Activated gamma-delta T cell treated with Interleukin-2 at 50 U/mL for 16 hours (primary cell): ENCODE measurements at places on chromosomes 5 and 9.

GRCh38 chr9:116504081-116504480 lies 183.0 kb upstream of the TRIM32 start:
- DNase-seq: no peak

DNA sequence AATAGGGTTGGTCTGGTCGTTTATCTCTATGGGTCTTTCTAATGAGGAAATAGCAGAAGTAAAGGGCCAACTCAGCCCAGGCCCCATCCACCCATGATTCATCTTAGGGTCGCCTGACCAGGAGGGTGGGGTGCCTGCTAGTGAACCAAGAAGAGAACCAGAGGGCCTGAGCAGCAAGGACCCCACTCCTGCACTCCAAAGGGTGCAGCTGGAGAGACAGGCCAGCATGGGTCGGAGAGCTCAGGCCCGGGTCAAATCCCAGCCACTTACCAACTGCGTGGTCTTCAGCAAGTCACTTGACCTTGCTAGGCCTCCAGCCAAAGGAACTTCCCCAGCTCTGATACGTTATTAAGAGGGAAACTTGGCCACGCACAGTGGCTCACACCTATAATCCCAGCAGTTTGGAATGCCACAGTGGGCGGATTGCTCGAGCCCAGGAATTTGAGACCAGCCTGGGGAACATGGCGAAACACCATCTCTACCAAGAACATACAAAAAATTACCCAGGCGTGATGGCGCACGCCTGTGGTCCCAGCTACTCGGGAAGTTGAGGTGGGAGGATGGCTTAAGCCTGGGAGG lies 4.3 kb downstream of the BBLN start:
- no peak for DNase-seq

DNA sequence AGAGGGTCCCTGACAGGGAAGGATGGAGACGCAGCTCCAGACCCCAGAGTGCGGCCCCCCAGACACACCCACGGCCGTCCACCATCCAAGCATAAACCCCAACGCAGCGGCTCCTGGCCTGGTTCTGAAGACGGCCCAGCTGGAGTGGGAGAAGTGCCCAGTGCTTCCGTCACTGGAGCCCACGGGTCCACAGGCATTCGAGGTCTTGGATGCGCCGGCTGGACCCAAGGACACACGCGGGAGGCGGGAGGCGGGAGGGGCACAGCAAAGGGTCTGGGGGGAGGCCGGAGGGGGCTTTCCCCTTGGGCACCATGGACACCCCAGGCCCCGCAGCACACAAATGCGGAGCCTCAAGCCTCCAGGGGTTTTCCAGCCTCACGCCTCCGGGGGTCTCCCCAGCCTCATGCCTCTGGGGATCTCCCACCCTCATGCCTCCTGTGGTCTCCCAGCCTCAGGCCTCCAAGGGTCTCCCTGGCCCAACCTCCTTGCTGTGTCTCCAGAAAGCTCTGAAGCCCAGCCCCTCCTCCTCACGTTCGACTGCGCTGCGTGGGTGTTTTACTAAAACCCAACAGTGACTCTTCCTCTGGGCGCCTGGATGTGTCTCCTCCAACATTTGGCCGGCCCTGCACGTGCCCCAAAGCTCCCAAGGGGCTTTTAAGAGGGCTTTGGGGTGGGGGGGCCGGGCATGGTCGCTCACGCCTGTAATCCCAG lies 15.2 kb downstream of the EXD3 start:
- DNase-seq: no peak

- DNase-seq: no peak
Measured at GRCh38 chr5:14873790-14874189, 2.2 kb upstream of the ANKH start.

- no peak for DNase-seq
Measured at GRCh38 chr5:149432911-149433401, 53.9 kb upstream of the IL17B start.

GRCh38 chr9:98108531-98109031 lies 10.4 kb downstream of the TRIM14 start:
- no peak for DNase-seq

DNA sequence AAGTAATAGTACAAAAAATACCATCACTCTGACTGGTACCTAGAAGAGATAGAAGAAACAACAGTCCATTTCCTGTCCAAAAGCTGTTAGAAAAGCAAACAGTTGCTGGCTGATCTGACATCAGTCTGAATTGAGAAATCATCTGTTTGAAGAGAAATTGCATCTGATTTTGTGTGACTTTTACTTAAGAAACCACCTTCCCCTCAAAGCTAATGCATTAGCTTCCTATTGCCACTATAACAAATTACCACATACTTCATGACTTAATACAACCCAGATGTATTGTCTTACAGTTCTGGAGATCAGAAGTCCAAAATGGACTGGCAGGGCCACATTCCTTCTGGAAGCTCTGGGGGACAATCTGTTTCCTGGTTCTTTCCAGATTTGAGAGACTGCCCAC lies 385.9 kb upstream of the TLE4 start:
- no peak for DNase-seq

DNA sequence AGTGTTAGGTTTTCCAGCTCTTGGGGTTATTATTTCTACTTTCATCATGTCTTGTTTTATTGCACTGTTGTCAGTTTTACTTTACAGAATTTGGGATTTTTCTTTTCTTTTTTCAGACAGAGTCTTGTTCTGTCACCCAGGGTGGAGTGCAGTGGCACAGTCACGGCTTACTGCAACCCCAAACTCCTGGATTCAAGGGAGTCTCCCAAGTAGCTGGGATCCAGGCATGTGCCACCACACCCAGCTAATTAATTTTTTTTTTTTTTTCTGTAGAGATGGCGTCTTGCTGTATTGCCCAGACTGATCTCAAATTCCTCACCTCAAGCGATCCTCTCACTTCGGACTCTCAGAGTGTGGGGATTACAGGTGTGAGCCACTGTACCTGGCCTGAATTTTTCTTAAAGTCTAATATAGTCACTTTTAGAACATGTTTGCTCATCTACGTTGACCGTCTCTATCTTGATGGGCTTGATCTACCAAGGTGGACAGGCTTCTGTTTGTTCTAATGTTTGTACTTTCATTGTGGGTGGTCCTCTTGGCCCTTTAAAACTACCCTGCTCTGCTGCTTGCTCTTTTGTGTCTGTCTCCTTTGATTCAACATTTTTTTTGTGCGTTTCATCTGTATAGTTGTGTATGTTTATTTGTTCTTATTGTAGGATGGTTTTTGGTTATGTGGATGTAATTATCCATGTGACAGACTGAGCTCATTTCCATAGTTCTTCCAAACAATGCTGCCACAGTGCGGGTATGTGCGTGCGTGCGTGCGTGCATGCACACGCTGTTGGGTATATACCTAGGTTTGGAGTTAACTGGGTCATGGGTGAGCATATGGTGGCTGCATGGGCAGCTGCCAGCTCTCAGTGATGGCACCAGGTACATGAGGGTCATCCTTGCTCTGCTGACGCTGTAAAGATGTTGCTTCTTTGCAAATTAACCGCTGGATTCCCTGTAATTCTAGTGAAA lies 18.1 kb downstream of the PRRC2B start:
- DNase-seq: no peak

GRCh38 chr9:95082401-95083084 lies 235.0 kb downstream of the FANCC start:
- no peak for DNase-seq

DNA sequence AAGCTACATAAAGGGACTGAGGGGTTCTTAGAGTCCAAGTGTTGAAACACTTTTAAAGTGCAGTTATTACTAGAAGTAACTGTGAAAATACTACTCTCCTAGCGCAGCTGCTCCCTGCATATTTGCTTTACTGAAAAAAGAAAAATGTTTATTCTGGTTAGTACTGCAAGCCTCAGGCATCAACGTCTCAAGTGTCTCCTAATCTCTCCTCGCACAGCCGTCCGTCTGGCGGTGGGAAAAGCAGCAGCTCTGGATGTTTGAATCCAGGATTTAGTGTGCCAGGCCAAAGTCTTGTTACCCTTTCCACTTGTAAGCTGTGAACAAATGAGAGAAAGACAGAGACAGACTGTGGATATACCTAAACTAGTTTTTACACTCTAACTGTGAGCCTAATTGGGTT lies 31.1 kb downstream of the RORB start:
- DNase-seq: no peak

DNA sequence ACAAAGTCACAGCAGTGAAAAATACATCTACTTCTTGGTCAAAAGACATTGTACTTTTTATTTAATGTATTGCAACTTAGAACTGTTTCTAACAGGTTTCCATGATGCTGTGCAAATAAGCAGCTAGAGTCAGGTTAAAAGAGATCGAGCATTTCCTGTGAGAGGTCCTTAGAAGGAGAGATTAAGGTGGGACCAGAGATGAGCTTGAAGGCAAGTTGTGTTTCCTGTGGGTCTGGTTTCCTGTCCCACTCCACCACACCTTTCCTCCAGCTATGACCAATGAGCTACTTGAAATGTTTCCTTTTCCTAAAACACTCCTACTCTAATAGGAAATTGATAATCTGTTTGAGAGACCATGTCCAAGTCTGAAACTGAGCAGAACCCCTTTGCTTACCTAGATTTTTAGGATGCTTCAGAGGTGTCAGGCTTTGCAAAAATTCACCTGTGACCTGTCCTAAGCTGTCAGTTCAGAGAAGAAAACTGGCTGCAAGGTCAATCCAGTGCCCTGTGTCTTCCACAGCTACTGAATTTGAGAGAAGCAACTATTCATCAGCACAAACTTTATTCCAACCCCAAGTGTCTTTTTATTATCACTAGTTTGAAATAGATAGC lies 13.1 kb upstream of the RLN1 start:
- DNase-seq: peak; percentile 10

DNA sequence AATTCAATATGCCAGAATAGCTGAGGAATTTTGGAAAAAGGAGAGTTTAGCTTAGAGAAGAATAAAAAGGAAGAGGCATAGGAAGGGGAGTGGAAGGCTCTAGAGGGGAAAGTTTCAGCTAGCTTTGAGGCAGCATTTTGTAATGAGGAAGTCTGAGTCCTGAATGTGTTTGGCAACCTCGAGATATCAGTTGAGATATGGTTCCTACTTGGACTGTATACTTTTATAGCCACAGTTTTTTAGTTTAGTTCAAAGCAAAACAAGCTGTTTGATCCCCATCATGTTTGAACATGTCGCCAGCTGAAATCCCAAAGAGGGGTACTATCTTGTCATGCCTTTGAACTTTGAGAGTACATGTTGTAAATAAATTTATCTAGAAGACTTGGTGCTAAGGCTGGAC lies 559.0 kb upstream of the FTMT start:
- DNase-seq: no peak

- DNase-seq: no peak
Measured at GRCh38 chr9:14027116-14027800, 286.7 kb downstream of the NFIB start.

GRCh38 chr5:56676091-56676768 lies 139.1 kb upstream of the MAP3K1 start:
- DNase-seq: no peak

DNA sequence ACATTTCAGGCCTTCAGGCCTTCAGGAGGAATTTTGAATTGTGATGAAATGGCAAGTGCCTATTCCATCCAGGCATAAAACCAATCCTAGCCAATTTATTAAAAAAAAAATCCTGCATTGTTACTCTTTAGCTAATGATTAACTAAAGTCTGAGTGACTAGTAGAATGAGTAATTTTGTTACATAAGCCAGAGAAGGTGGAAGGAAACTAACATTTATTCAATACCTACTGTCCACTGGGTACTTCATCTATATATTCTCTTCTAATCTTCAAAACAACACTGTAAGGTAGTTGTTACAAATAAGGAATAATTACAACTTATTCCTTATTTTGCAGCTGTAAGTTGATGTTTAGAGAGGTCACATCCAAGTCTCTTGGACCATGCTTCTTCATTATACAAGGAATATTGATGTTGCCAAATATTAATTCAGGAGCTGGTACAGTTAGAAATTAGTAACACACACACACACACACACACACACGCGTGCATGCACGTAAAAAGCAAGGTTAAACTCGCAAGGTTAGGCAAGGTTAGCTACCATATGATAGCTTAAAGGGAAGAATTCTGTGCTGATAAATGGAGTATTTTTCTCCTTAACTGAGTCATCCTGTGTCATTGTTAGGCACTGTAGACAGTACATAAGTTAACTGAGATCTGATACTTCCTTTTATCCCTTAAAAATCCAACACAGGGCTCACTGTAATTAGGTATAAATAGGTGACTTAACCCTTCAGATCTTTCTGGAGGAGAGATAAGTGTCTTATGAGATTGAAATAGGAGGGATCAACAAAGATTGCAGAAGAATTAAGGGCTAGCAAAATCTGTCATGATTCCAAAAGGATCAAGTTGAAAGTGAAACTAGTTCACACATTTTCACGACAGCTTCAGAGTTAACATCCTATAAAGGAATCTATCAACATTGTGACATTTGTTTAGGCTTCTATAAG lies 596.9 kb downstream of the PDE4D start:
- no peak for DNase-seq

GRCh38 chr5:151092762-151093161 lies 11.9 kb upstream of the TNIP1 start:
- DNase-seq: no peak

GRCh38 chr9:102778746-102779145 lies 216.4 kb upstream of the CYLC2 start:
- DNase-seq: no peak

DNA sequence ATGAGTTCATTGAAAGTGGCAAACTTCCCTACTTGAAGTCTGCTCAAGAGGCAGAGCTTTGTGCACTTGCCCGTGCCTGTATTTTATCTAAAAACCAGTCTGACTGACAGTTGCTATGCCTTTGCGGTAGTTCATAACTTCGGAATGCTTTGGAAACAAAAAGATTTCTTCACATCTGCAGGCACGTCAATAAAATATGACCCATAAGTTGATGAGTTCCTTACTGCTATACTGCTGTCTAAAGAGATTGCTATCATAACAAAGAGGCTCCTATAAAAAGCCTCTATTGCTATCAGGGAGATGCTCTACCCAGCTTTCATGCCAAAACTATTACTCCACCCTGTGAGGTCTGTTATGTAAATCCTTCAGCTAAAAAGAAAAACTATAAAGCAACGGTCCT lies 25.4 kb upstream of the RNF20 start:
- DNase-seq: no peak

DNA sequence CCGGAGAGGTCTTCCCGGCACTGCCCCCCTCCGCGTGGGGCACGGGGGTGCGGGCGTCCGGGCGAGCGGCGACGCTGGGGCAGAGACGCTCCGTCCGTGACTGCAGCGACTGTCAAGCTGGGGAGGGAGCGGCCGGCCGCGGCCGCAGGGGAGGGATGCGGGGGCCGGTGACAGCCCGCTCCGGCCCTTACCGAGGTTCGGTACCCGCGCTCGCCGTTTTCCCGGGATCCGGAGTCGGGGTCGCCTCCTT lies 400 bp downstream of the KDM4C start:
- DNase-seq: no peak

- no peak for DNase-seq
Measured at GRCh38 chr9:114450181-114450580, 55.1 kb downstream of the WHRN start.

- DNase-seq: no peak
Measured at GRCh38 chr5:174312270-174312617, 266.7 kb downstream of the NSG2 start.

DNA sequence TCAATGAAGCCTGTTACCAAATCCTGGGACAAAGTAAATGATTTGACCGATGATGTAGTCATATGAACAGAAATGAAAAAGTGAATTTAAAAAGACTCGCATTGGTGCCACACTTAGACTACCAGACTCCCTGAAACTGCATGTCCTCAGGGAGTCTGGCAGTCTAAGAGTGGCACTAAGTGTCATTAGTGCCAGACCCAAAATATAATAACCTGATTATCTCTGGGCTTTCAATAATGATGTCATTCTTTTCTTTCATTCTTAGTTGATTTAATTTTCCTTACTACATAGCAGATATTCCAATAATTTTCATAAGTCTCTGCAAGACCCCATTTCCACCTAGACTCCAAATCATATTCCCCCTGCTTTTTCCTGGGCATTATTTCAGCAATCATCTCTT lies 59.0 kb downstream of the OR2K2 start:
- DNase-seq: no peak
